ENCODE measurements at places on chromosomes 1 and 21. TPM values are rescaled to one million over a fixed set of nuclear protein-coding genes. Genes with fewer than 3 reads are reported as not detected.

Gene SLC35F3
- 1.4 TPM for total RNA-seq

Gene CNKSR1
- 46.7 TPM for total RNA-seq

Gene GPA33
- not detected for total RNA-seq

Gene FCGR2B
- 5.3 TPM for total RNA-seq

Gene CSF1
- 39.1 TPM for total RNA-seq

Gene RGS7
- not detected for total RNA-seq

Gene CELF3
- total RNA-seq = not detected

Gene ERICH3
- total RNA-seq = not detected

Gene GUK1
- total RNA-seq = 442 TPM

Gene OR2T35
- not detected for total RNA-seq

DNA sequence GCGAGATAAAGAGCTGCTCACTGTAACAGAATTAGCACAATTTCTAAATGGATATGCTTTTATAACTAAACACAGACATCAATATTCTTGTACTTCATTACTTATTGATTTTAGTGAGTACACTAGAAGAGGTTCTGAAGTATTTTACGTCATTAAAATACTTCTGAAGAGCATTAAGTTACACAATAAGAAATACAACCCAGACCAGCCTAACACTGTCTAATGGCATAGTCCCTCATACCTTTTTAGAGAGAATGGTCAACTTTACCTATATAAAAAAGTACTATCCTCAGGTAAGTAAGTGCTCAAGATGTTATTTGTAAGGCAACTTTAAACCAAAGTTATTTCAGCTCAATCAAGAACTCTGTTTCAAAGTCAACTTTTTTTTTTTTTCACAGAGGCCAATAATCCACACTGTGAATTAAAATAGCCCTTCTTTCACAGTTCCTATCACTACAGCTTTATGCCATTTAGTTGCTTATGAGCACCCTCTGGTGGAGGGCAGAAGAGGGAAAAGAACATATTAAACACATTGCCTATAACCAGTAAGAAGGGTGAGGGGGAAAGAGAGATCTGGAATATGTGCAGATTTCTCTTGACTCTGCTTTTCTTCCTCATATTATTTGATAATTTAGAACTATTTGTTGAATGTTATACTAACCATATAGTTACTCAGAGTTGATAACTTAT lies 182.1 kb upstream of the DMRTA2 start:
- no peak for DNase-seq
- peaks cover 12% of the 10 kb centered on the region for H3K4me1 ChIP-seq
- no peaks in the 10 kb centered on the region for H3K36me3 ChIP-seq
- H3K4me3 ChIP-seq = no peak overlapping the region
- H3K27me3 ChIP-seq = no peaks in the 10 kb centered on the region

- no peak overlapping the region for H3K4me3 ChIP-seq
- no peak overlapping the region for H3K27ac ChIP-seq
- H3K4me1 ChIP-seq = no peaks in the 10 kb centered on the region
- no peak for DNase-seq
- no peaks in the 10 kb centered on the region for H3K36me3 ChIP-seq
- no peaks in the 10 kb centered on the region for H3K27me3 ChIP-seq
Observed at GRCh38 chr1:183996040-183996384, 41.5 kb downstream of the COLGALT2 start.

DNA sequence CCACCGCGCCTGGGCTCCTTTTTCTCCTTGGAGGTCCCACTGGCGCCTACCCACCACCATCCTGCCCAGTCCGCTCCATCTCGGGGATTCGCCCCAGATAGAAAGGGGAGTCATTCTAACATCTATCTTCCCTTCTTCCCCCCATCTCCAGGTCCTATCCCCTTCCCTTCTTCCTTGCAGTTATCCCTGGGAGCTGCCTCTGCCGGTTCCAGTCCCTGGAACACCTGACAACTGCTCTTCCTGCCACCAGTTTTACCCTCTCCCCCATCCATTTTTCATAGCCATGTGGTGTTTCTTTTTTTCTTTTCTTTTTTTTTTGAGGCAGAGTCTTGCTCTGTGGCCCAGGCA lies 12.0 kb upstream of the COL16A1 start:
- no peaks in the 10 kb centered on the region for H3K36me3 ChIP-seq
- DNase-seq = no peak
- H3K4me1 ChIP-seq = peaks cover 57% of the 10 kb centered on the region
- H3K27me3 ChIP-seq = no peaks in the 10 kb centered on the region
- H3K27ac ChIP-seq = peak overlapping the region; percentile 89
- peak overlapping the region; percentile 49 for H3K4me3 ChIP-seq

- H3K27me3 ChIP-seq = peaks cover 25% of the 10 kb centered on the region
- no peak overlapping the region for H3K4me3 ChIP-seq
- H3K27ac ChIP-seq = no peak overlapping the region
- DNase-seq = peak; percentile 46
- H3K36me3 ChIP-seq = no peaks in the 10 kb centered on the region
Observed at GRCh38 chr1:157105298-157105987, 5.8 kb upstream of the ETV3L start.

GRCh38 chr1:185917646-185918045 lies 183.5 kb downstream of the HMCN1 start:
- no peaks in the 10 kb centered on the region for H3K27me3 ChIP-seq
- H3K4me3 ChIP-seq = no peak overlapping the region
- no peaks in the 10 kb centered on the region for H3K36me3 ChIP-seq
- H3K4me1 ChIP-seq = no peaks in the 10 kb centered on the region
- no peak for DNase-seq

- no peak for DNase-seq
- H3K4me3 ChIP-seq = no peak overlapping the region
- no peaks in the 10 kb centered on the region for H3K36me3 ChIP-seq
- peaks cover 30% of the 10 kb centered on the region for H3K4me1 ChIP-seq
Observed at GRCh38 chr1:205258261-205258691, 30.5 kb downstream of the TMCC2 start.

DNA sequence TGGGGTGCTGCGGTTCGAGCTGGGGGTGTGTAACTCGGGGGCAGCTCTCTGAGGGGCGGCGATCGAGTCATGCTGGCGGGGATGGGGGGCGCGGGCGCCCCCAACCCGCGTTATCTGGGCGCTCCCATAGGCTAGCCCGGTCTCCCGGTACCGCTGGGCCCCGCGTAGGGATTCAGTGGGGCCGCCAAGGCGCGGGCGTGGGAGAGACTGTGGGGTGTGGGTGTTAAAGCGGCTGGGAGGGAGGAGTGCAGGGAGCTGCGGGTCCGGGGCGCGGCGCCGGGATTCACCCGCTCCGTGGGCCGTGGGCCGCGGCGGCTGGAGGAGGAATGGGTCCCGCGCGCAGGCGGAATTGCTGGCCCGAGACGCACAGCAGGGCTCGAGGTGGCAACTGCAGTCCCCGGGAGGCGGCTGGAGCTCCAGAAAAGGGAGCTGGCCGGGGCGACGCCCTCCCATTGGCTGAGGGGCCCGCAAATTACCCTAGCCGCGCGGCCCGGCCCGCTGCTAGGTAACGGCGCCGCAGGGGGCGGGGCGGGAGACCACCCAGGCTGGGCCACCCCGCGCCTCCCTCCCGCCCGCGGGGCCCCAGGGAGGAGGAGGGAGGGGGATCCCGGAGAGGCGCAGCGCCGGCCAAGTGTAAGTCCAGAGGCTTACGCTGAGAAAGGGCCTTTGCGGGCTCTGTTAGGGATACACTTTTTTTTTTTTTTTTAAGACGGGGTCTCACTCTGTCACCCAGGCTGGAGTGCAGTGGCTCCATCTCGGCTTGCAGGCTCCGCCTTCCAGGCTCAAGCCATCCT lies at the start of gene PTCH2:
Gene PTCH2 (minus strand): TSS at position 392 of the 794 bp plus-strand sequence. CDS start 321 bp downstream, at position 71.
- peak within 1 kb of the TSS; percentile 18 for H3K27ac ChIP-seq
- H3K4me3 ChIP-seq = peak within 1 kb of the TSS; percentile 59
- no peaks in the 10 kb centered on the region for H3K36me3 ChIP-seq
- no peaks in the 10 kb centered on the region for H3K27me3 ChIP-seq
- DNase-seq = no peak

DNA sequence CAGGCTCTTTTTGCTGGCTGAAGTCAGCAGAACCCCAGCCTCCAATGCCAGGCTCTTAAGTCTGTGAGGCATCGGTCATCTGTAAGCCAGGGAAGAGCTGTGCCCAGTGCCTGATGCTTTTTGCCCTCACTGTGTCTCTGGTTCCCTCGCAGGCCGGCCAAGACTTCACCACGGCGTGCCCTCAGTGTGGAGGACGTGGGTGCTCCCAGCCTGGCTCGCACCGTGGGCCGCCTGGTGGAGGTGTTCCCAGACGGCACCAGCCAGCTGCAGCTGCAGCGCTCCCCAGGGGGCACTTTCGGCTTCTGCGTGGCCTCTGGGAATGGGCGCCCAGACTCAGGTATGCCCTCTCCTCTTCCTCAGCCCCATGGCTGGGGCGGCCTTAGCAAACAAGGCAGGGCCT lies 32.5 kb downstream of the KIAA1614 start:
- no peaks in the 10 kb centered on the region for H3K27me3 ChIP-seq
- peaks cover 10% of the 10 kb centered on the region for H3K4me1 ChIP-seq
- H3K36me3 ChIP-seq = peaks cover 38% of the 10 kb centered on the region

DNA sequence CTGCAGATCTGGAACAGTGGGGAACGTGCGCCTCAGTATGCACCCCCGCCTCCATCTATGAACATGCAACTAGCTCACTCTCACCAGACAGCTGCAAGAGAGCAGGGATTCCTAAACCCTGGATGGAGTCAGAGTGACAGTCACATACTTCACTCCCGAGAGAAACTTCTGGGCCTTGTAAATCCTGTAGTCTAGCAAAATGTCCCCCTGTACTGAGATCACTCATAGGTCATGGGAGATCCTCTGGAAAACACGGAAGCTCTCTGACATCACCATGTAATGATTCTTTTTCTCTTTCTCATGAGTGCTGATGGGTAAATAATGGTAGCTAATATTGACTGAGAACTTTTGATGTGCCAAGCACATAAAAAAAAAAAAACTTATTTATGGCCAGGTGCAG lies 23.4 kb upstream of the TARDBP start:
- H3K36me3 ChIP-seq = no peaks in the 10 kb centered on the region
- no peaks in the 10 kb centered on the region for H3K4me1 ChIP-seq
- H3K27ac ChIP-seq = no peak overlapping the region
- H3K4me3 ChIP-seq = no peak overlapping the region
- no peak for DNase-seq

GRCh38 chr1:228045871-228046270 lies 36.6 kb upstream of the ARF1 start:
- H3K27ac ChIP-seq = no peak overlapping the region
- no peaks in the 10 kb centered on the region for H3K36me3 ChIP-seq
- H3K4me3 ChIP-seq = no peak overlapping the region
- peaks cover 5% of the 10 kb centered on the region for H3K27me3 ChIP-seq
- no peak for DNase-seq

DNA sequence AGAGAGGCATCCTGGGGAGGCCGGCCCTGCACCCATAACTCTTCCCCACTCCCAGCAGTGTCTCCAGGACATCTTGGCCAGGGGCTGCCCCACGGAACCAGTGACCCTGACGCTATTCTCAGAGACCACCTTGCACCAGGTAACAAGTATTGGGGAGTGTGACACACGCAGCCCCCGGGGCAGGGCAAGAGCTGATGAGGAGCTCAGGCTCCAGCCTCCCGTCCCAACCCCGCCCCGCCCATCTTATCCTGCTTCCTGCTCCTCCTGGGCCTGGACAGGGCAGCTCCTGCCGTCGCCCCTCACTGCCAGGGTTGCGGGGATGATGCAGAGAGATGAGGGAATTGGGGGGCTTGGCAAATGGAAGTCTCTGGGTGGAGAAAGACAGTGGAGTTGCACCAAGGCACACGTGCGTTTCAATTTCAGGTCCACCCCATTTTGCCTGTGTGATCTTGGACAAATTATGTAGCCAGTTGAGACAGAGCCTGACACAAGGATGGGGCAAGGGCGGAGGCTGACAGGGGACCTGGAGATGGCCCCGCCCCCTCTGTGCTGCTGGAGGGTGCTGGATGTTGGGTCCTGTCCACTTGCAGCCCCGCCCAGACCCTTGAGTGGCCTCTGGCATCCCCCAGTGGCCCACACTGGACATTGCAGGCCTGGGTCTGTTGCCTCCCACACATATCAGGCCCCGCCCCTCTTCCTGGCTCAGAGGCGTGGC lies 10.7 kb downstream of the CLCNKA start:
- no peak overlapping the region for H3K4me3 ChIP-seq
- H3K27ac ChIP-seq = no peak overlapping the region
- H3K27me3 ChIP-seq = peaks cover 23% of the 10 kb centered on the region
- peaks cover 12% of the 10 kb centered on the region for H3K4me1 ChIP-seq

DNA sequence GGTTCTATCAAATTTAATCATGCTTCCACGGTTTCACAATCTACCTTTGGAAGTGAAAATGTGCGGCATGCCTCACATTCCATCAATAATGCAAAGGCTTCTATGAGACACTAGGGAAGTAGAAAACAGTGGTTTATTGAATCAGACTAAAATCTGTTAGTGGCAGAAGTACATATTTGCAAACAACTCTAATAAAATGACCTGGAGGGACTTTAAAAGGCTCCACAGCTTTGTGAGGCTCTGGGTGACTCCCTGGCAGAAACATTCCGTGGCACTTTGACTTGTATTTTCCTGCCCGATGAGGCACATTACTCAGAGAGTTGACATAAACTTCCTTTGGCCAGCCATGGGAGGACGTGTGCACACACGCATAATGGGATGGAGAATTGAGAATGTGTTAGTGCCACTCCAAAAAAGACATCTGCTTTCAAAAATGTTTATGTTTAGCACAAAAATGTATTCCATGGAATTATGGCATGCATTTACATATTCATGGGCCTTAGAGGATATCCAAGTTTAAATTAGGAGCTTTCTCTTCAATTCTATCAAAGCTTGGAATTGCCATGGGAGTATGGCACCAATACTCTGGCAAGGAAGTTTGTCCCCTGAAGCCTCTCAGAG lies 60.0 kb upstream of the SSX2IP start:
- no peak for DNase-seq
- no peaks in the 10 kb centered on the region for H3K27me3 ChIP-seq
- H3K36me3 ChIP-seq = no peaks in the 10 kb centered on the region
- H3K4me1 ChIP-seq = peaks cover 9% of the 10 kb centered on the region

GRCh38 chr1:150765296-150765976 lies at the start of gene CTSS:
CTSS (minus strand) TSS chr1:150765778; CDS start chr1:150764763, 1,015 bp downstream.
- H3K27ac ChIP-seq = peak within 1 kb of the TSS; percentile 76
- peak within 1 kb of the TSS; percentile 45 for H3K4me3 ChIP-seq
- H3K4me1 ChIP-seq = peaks cover 15% of the 10 kb centered on the region
- DNase-seq = no peak
- no peaks in the 10 kb centered on the region for H3K36me3 ChIP-seq

GRCh38 chr1:180179162-180179957 lies 24.7 kb downstream of the QSOX1 start:
- no peak overlapping the region for H3K27ac ChIP-seq
- peak; percentile 55 for DNase-seq
- H3K27me3 ChIP-seq = no peaks in the 10 kb centered on the region
- H3K4me1 ChIP-seq = peaks cover 4% of the 10 kb centered on the region
- H3K36me3 ChIP-seq = peaks cover 28% of the 10 kb centered on the region
- H3K4me3 ChIP-seq = no peak overlapping the region

- no peak overlapping the region for H3K27ac ChIP-seq
- H3K4me1 ChIP-seq = peaks cover 5% of the 10 kb centered on the region
- peaks cover 36% of the 10 kb centered on the region for H3K36me3 ChIP-seq
- no peaks in the 10 kb centered on the region for H3K27me3 ChIP-seq
- no peak overlapping the region for H3K4me3 ChIP-seq
Observed at GRCh38 chr1:94462606-94463005, 44.4 kb downstream of the ABCD3 start.

Data from suprapubic skin (tissue), 4 donors.